Stimulated activated CD8-positive, alpha-beta memory T cell treated with anti-CD3 and anti-CD28 coated beads, Interleukin-7, amount 100 ng/mL, for 24 hours (primary cell): ENCODE measurements at places on chromosomes 4 and X.

DNA sequence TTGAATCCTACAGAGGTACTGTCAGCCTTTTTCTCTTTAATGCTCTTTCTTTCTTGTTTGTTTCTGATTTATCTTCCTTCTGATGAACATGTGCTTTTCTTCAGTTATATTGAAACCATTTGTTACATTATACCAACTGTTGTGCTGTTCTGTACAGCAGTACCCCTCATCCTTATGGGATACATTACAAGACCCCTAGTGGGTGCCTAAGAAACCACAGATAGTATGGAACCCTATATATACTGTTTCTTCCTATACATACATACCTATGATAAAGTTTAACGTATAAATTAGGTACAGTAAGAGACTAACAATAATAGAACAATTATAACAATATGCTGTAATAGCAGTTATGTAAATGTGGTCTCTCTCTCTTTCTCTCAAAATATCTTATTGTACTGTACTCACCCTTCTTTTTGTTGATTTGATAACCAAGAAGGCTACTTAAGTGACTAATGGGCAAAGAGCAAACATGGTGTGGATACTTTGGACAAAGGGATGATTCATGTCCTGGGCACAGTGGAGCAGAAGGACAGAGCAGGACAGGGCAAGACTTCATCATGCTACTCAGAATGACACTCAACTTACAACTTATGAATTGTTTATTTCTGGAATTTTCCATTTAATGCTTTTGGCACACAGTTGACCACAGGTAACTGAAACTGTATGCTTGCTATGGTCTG lies 10.7 kb upstream of the YIPF7 start:
- no peak for DNase-seq

- DNase-seq = no peak
Measured at GRCh38 chrX:10395643-10396042, 224.7 kb downstream of the MID1 start.

- no peak for DNase-seq
Measured at GRCh38 chrX:107683124-107683895, 55.0 kb downstream of the PRPS1 start.

DNA sequence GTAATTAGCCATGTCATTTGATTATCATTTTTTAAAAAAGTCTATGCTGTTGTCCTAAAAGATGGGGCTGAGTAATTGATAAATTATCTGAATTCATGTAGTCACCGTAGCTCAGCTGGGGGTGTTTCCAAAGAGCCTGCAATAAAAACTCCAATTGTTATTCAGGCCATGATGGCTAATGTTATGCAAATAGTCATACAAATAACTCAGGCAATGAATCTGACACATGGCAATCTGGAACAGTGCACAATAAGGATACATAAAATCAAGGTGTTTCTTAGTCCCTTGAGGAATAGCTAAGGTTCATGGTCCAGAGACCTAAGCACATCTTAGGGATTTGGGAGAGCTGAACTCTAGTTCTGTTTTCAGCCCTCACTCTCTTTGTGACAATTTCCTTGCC lies 15.2 kb downstream of the MMRN1 start:
- DNase-seq = no peak

DNA sequence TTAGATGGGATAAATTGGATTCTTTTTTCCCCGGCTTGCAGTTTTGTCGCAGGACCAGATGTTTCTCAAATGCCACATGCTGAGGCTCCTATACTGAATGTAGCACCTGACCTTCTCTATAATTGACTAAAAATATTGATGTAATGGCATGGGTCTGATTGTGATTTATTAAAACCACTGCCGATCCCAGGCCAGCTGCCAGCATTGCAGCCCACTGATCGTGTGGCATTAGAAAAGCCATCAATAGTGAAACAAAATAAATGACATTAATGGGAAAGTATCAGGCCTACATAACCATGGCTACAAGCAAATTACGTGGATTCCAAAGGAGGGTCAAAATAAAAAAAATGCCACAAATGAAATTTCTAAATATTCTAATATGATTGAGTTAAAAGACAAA lies 98.7 kb downstream of the MAB21L2 start:
- no peak for DNase-seq

GRCh38 chr4:148998719-148999118 lies 556.5 kb upstream of the NR3C2 start:
- DNase-seq = no peak

DNA sequence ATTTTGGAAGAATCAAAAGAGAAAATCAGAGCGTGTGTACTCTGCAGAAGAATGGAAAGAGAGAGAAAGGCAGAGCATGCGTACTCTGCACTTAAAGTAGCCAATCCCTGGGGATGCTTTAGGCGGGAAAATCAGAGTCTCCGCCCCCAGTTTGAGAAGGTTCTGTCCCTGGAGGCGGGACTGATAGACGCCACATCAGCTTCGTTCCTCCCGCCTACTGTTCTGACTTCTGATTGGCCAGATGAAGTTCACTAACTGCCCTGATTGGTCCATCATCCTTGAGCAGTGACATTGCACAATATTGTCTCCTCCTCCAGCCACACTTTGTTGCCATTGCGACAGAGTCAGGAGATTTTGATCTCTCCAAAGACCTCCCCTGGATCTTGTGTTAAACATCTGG lies 23.8 kb downstream of the SSX1 start:
- no peak for DNase-seq

DNA sequence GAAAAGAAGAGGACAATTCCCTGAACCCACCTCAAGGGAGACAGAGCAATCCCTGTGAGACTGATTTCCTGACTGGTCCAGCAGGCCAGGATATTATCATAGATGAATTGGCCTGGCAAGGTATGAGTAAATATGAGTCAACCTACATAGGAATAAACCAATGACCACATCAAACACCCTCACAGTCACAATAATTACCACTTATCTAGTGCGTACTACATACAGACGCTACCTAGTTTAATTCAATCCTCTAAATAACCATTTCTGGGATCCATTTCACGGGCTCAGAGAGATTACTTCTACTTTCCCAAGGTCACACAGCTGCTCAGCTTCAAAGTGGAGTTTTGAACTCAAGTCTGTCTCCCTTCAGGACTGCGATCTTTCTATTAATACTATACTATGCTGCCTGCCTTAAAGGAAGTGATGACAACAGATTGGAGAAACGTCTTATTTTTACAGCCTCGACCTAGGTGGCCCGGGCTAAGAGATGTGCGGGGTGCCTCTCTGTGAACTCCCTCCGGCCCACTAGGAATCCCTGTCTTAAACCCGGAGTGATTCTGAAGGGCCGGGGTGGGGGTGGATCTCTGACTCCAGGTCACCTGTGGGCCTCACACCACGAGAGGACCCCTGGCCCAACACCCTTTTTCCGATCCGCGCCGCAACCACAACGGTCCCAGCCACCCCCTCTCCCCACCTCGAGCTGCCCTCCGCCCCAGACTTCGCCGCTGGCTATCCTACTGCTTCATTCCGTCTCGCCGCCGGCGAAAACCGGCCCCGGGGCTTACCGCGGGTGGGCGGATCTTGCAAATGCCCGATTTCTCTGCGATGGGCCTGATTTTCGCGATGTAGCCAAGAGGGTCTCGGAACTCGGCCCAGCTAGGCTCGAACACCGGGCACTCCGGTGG lies 800 bp downstream of the KDM5C start:
- no peak for DNase-seq

DNA sequence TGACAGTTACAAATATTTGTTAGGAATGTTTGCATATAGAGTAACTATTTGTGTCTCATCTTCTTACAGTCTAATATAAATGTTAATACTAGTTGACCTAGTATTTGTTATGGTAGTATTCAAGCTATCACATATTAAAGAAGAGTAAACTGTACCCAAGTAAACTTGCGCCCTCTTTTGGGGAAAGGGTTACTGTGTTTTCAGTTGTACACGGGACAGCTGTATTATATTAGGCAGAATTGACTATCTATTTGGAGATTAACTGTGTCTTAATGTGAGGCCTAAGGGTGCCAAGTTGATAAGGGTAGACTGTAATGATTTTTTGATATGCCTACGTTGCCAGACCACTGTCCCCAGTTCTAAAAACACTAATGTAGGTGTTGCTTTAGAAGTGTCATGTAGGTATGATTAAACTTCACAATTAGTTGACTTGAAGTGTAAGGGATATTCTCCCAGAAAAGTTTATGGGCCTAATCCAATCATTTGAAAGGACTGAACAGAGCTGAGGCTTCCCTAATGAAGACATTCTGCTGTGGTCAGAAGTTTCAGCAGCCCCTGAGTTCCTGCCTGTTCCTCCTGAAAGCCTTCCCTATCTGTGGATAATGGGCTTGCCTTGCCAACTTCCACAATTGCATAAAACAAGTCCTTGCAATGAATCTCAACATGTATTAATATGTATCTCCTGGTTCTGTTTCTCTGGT lies 172.8 kb upstream of the CXCL13 start:
- DNase-seq = no peak

GRCh38 chrX:21659320-21659719 lies 1.2 kb upstream of the KLHL34 start:
- DNase-seq = no peak

GRCh38 chrX:69264158-69264581 lies 98.9 kb upstream of the PJA1 start:
- no peak for DNase-seq
